ENCODE measurements at places on chromosomes 3 and 15.

- no peak for DNase-seq
Measured at GRCh38 chr15:68055224-68055705, 1.1 kb downstream of the PIAS1 start.

- DNase-seq = no peak
Measured at GRCh38 chr3:111252779-111253178, 181.2 kb downstream of the NECTIN3 start.

- DNase-seq = no peak
Measured at GRCh38 chr3:141763088-141763750, at the start of gene GRK7. Gene GRK7, plus strand, starts transcription at chr3:141763408. Its CDS starts 14,877 bp downstream, at chr3:141778285.

DNA sequence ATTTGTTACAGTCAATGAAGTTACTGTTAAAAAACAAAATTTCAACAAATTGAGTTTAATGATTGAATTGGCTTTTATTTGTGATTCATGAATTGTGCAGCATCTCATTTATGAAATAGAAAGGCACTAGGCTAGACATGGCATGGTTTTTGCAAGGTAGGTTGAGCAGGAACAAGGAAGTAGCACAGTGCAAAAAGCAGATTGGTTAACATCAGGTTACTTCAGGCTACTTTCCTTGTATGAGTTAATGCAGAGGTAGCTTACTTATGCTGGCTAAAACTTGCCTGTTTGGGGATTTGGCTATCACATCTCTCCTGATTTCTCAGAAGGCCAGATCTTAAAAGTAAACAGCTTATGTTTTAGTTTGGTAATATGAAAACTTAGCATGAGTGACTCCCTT lies 23.0 kb upstream of the SV2B start:
- DNase-seq = no peak

- no peak for DNase-seq
Measured at GRCh38 chr15:93428807-93429351, 339.9 kb upstream of the RGMA start.

GRCh38 chr15:70268698-70269251 lies 171.1 kb upstream of the TLE3 start:
- DNase-seq = no peak

DNA sequence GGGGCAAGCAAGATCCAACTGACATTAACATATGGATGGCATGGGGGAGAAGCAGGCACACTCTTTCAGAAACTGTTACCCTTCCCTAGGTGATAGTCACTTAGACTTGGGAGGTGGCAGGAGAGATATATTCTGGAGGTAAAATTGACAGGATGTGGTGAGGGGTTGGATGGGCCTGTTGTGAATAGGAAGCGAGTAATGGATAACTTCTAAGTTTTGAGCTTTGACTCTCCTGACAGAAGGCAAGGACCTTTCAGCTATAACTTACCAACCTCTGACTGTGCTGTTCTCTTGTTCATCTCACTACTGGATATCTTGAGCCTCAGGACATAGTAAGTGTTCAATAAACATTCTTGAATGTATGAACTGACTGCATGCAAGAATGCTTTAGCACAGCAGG lies 1.9 kb upstream of the PDIA5 start:
- no peak for DNase-seq

DNA sequence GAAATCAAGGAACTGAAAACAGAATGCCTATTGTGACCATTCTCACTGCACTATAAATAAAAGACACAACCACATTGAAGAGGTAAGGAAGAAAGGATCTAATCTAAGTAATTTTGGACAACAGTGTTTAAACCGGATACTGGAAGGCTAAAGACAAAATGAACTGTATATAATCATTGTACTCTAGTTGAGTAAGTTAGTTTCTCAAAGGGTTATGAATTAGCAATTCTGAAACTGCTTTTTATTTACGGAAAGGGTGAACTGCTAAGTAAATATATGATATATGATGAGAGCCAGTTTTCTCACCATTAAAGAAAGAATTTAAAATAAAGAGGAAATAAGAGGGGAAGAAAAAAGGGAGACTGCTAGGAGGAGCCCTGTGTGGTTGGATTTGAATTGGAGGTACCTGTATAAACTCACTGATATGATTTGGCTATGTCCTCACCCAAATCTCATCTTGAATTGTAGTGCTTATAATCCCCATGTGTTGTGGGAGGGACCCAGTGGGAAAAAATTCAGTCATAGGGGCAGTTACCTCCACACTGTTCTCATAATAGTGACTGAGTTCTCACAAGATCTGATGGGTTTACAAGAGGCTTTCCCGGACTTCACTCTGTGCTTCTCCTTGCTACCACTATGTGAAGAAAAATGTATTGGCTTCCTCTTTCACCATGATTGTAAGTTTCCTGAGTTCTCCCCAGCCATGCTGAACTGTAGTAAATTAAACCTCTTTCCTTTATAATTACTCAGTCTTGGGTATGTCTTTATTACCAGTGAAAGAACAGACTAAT lies 607.7 kb downstream of the PYDC2 start:
- DNase-seq = no peak

DNA sequence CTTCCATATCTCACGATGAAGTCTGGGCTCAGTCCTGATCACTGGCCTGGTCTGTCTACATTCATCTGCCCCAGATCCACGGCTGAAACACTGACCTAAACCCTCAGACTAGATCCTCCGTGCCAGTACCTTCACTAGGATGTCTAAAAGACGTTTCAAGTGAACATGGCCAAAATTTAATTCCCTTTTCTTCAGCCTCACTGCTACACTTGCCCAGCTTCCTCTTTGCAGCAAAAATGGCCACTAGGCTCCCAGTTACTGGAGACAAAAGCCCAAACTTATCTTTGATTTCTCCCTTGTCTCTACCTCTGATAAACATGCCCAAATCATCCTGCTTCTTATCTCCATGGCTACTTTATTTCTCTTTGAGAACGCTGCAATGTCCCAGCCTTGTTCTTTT lies 1.7 kb downstream of the RASSF1 start:
- no peak for DNase-seq

DNA sequence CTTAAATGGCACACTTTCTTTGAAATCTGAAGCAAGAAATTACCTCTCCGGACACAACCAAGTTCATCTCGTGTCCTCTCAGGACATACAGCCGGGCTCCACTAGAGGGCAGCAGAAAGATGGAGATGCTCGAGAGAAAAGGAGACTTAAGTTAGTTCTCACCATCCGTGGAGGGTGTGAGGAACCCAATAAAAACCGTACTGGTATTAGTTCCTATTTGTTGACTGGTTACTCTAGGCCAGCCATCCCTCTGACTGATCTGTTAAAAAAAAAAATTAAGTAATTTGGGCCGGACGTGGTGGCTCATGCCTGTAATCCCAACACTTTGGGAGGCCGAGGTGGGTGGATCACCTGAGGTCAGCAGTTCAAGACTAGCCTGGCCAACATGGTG lies 7.9 kb upstream of the CYP11A1 start:
- DNase-seq = peak; percentile 63

DNA sequence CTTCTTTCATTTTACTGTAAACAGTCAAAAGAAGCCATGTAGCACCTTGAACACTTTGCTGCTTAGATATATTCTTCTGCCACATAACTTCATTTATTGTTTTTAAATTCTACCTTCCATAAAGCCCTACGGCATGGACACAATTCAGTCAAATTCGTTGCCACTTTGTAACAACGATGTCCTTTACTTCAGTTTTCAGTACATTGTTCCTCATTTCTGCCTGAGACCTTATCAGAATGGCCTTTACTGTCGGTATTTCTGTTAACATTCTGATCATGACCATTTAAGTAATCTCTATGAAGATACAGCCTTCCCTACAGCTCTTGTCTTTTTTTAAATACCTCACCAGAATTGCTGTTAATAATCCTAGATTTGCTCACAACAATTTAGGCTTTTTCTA lies 466.9 kb downstream of the NAALADL2 start:
- no peak for DNase-seq

DNA sequence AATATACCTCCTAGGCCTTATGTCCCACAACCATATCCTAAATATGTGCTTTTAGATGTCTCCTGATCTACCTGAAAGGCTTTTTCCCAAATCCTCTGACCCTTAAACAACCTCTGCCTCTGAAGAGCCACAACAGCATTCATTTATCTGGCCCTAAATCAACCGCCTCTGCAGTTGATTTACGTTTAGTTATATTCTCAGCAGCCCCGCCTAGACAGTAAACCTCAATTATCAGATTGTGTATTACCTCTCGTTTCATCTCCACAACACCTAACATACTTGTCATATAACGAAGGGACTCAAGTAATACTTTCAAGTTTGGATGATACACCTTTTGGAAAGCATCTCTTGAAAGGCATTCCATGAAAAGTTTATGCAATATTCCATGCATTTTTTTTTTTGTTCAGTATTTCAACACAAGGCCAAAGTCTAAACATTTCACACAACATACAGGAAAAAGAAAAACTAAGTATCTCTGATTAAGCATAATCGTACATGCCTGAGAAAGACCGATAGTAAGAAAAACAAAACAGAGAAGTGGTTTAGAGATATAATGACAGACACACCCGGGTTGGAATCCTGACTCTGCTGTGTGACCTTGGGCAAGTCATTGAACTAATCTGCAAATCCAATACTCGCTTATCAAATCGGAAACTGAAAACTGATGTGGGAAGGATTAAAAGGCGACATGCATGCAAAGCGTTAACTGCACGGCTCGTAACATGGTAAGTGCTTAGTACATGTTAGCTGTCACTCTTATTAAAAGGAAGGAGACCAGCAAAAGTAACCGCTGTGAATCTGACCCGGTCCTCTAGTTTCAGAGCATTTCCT lies 778 bp downstream of the CRBN start:
- no peak for DNase-seq

DNA sequence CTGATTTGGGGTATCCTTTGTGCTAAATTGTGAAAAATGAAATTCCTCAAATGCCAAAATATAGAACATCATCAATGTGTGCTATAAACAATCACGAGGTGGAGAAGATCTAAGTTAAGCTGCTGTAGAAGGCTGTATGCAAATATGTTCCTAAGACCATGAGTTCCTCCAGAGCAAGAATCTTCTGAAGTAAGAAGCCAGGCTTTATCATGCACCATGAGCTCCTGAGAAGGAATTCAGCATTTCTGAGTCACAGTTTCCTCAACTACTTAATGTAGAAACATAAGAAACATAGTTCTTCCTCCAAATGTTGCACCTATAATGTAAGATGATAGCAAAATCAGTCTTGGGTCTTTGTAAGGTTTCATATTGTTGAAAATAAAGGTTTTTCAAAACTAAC lies 241.7 kb upstream of the MDFIC2 start:
- no peak for DNase-seq

DNA sequence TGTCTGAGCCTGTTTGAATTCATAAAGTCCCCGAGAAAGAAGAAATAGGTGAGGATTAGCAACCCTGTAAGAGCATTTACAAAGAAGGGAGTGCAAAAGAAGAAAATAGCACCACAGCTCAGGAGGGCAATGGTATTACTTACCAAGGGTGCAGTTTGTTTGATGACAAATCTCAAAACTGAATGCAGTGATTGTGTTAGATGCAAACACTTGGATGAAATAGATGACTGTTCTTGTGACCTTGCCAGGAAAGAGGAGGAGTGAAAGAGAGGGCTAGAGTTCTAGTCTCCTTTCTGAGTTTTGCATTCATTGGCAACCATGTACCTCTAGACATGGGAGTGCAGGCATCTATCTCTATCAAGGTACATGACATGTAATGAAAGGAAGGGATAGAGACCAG lies 1030.8 kb upstream of the CFAP20DC start:
- no peak for DNase-seq

GRCh38 chr3:4322635-4323034 lies 19.5 kb downstream of the SETMAR start:
- DNase-seq = no peak

DNA sequence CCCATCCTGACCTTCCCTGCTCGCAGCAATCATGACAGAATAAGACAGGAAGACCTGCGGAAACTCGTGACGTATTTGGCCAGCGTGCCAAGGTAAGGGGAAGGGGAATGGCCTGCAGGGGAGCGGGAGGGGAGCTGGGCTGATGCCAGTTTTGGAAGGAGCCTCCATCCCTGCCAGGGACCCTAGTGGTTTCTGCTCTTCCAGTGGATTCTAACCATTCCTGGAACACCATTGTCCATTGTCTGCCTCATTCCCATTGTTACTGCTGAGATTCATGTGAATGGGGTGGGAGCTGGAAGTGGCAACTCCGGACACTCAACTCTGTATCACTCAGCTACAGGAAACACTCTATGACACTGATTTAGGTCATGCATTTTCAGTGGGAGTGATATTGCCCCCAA lies 242.9 kb upstream of the ROPN1 start:
- no peak for DNase-seq

DNA sequence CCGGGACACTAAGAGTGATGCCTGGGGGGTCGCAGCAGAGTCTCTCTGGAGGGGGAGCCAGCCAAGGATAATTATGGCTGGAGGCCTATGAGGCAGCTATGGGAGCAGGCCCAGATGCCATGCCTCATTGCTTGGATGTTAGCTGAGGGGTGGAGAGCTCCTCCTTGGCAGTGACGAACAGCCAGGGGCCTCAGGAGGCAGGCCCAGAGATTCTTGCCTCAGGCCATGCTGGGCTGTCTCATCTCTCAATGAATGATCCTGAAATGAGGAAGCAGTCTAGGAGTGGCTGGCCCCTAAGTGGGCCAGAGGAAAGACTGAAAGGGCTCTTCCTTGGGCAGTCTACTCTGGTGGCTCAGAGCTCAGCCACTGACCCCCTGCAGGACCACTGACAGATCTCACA lies 21.3 kb downstream of the KIF9 start:
- no peak for DNase-seq

GRCh38 chr3:75978686-75979085 lies 193.3 kb upstream of the ZNF717 start:
- DNase-seq = no peak

DNA sequence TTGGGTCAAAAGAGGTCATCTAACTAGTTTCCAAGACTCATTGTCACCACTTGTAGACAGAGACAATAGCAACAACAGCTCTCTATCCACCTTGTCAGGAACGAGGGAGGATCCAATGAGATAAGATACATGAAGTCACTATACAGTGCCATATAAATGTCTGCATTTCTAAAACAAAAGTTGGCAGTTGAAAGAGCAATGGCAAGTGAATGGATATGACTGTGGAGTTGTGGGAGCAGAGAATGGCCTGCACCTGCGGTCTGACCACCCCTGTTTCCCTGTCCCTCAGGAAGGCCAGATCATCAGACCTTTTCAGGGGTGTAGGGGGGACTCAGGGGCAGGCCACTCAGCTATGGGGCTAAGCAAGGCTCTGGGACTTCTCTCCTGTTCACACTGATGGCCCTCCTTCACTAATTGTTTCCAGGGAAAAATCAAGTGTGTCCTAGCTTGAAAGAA lies 40.7 kb upstream of the PSMD6 start:
- no peak for DNase-seq

- no peak for DNase-seq
Measured at GRCh38 chr15:81492331-81492968, 118.4 kb upstream of the TMC3 start.

GRCh38 chr15:25710184-25710583 lies 152.9 kb downstream of the ATP10A start:
- DNase-seq = no peak

- DNase-seq = no peak
Measured at GRCh38 chr3:30913176-30913575, 18.7 kb upstream of the GADL1 start.

Measured in NCI-H1930 (cell line).